Amniotic stem cell (primary cell): ENCODE measurements at places on chromosomes 16 and 17.

DNA sequence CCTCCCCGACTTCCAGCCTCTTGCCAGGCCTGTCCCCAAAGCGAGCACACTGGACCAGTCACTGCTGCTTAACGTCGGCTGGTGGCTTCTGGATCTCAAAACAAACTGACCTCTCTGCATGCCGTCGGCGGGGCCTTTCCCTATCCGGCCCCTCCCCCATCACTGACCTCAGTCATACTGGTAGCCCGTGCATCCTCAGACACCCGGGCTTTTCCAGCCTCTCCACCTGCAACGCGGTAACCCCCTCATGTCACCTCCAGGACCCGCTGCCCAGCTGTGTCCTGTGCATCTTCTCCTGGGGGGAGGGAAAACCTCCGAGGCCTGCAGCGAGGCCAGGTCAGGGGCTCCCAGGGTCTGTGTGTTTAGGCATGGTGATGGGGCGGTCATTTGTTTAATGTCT is 138.6 kb upstream of the CHMP6 start:
- DNase-seq = no peak

- DNase-seq = peak; percentile 5
These were observed 65.9 kb downstream of the CEP95 start for GRCh38 chr17:64572682-64573154.

- peak; percentile 14 for DNase-seq
These were observed 94.5 kb downstream of the PCTP start for GRCh38 chr17:55845385-55845784.

- no peak for DNase-seq
These were observed 18.8 kb downstream of the LRRC36 start for GRCh38 chr16:67345401-67345800.

- no peak for DNase-seq
These were observed 4.0 kb downstream of the FKBP10 start for GRCh38 chr17:41816637-41817320.

DNA sequence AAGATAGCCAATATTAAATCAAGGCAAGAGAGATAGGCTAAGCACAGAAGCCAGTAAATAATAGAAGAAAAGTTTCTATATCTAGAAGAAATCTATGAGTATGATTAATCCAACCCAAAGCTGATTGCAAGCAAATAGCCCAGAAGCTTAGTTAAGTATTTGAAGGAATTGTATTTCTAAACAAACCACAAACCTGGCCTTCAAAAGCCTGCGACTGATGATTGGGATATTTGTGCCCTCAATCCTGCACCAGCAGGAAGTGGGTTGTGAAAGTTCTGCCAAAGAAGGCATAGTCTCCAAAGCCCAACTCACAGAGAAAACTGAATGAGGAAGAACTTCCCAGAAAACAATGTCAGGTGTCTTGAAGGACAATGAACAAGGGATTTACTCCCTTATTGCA is 114.5 kb upstream of the C17orf78 start:
- DNase-seq = no peak

DNA sequence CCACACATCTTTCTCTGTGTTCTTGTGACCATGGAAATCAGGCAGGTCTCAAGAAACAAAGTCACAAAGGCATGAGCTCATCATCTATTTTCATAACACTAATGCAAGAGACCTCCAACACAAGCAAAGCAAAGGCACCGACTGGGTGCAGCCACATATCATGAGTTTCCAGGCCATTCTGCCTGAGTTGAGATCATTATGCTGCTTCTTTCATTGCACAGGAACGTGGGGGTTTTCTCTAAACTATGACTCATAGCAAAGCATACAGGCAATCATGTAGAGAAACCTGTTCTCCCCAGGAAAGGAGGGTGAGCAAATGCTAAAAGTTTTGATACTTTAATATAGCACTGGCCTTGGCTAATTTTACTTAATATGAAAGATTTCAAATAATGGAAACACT is 60.7 kb downstream of the GRIN2A start:
- peak; percentile 49 for DNase-seq

DNA sequence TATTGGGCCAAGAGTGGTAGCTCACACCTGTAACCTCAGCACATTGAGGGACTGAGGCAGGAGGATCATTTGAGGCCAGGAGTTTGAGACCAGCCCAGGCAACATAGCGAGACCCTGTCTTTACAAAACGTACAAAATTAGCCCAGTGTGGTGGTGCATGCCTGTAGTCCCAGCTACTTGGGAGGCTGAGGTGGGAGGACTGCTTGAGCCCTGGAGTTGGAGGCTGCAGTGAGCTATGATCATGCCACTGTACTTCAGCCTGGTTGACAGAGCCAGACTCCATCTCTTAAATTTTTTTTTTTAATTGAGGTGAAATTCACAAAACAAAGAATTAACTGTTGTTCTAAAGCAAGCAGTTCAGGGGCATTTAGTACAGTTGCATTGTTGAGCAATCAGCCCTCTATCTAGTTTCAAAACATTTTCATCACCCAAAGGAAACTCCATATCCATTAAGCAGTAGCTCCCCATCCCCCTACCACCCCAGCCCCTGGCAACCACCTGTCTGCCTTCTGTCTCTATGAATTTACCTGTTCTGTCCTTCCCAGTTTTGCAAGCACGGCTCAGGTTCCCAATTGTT is 15.6 kb downstream of the SNX29 start:
- DNase-seq = no peak

GRCh38 chr17:43169561-43170139 is 1.4 kb upstream of the NBR1 start:
- no peak for DNase-seq

DNA sequence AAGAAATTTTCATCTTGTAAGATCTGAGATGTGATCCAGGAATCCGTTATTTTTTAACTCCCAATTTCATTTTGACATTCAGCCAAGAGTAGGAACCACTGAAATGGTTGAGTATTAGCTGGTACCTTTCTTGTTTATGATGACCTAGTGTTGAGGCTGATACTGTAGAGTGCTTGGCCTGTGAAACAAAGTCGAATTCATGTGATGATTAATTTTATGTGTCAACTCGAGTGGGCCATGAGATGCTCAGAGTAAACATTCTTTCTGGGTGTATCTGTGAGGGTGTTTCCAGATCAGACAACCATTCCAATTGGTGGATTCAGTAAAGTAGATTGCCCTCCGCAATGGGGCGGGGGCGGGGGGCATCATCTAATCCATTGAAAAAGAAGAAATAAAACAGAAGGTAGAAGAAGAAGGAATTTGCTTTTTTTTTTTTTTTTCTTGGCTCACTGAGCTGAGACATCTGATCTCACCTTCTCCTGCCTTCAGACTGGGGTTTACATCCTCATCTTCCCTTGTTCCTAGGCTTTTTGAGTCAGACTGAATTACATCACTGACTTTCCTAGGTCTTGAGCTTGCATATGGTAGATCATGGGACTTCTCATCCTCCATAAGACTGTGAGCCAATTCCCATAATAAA is 264.6 kb upstream of the KCNJ16 start:
- no peak for DNase-seq

DNA sequence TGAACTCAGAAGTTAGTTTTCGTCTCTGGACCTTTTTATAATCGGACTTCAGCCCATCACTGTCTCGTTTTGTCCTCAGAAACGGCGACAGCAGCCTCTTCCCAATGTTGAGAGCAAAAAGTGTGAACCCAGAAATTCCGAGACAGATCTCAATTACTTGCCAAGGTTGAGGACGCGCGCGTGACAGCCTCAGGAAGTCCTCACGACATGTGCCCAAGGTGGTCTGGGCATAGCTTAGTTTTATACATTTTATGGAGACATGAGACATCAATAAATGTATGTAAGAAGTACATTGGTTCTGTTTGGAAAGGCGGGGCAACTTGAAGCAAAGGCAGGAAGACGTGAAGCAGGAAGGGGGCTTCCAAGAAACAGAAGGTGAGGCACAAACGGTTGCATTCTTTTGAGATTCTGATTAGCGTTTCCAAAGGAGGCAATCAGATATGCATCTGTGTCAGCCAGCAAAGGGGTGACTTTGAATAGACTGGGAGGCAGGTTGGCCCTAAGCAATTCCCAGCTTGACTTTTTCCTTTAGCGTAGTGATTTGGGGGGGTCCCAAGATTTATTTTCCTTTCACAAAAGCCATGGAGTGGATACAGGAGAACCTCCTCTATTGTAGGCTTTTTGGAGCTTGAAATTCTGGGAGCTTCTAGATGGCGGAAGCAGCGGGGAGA is 583 bp upstream of the ZNF747 start:
- DNase-seq = no peak

- no peak for DNase-seq
These were observed 26.6 kb downstream of the SMARCE1 start for GRCh38 chr17:40621019-40621418.

DNA sequence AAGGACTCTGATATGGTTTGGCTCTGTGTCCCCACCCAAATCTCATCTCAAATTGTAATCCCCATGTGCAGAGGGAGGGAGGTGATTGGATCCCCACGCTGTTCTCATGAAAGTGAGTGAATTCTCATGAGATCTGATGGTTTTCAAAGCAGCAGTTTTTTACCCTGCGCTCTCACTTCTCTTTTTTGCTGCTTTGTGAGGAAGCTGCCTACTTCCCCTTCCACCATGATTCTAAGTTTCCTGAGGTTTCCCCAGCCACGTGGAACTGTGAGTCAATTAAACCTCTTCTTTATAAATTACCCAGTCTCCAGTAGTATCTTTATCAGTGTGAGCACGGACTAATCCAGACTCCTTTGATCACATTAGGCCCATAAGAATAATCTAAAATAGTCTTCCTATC is 719.7 kb upstream of the CDH8 start:
- no peak for DNase-seq

GRCh38 chr17:74024871-74025531 is 178.5 kb upstream of the RPL38 start:
- DNase-seq = no peak

- DNase-seq = no peak
These were observed 11.1 kb upstream of the NUDT7 start for GRCh38 chr16:77711179-77711578.

DNA sequence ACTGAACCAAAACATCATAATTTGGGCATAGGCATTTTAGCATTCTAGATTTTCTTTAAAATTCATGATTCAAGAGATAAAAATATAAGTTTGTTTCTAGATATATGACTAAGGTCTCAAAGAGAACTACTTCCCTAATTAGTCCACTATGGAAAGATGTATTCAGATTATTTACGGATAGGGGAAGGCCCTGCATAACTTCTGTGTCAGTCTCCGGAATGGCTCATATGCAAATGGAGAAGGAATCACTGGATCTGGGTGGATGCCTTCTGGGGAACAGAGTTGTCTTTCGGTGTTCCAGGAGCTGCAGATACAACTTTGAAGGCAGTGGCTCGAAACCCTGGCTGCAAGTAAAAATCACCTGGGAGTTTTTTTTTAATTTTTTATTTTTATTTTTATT is 17.1 kb upstream of the WFIKKN2 start:
- no peak for DNase-seq

DNA sequence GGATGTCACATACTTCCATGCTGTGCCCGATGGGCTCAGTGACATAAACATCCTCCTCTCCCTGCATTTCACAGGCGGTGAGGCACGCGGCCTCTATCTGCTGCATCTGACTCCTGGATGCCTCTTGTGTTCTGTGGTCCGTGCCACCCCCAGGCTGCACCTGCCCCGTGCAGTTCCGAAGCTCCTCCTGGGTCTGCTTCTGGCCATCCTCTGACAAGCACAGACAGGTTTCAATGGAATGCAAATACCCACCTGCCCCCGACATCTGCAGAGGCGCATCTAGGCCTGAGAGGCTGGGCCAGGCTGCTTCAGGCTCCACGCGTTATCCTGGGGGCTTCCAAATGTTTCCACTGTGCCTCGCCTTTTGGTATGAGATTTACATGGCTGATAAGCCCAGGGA is 46.3 kb upstream of the DNAH17 start:
- no peak for DNase-seq

DNA sequence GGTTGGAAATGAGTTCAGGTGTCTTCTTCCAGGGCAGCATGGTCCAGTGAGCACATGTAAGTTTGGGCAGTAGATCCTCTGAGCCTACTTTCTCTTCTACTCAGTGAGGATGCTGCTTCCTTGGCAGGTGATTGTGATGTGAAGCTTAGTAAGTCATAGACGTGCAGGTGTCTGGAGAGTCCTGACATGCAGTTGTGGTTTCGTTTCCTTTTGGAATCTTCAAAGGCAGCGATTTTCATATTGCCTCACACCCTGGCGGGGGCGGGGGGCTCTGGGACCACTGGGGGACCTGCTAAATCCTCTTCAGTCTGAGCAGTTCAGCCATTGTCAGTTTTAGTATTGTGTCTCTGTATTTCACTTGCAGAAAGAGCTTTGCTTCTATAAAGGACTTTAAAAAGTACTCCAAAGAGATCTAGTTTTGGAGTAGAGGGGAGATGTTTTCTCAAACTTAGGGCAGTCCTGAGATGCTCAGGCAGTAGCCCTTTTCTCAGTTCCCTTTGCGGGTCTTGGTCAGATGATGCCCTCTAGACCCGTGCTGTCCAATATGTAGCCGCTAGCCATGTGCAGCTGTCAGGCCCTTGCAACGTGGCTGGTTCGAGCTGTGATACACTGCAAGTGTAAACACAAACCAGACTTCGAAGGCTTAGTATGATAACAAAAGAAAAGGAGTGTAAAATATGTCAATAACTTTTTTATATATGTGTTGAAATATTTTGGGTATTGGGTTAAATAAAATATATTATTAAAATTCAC is 4.0 kb upstream of the CDK5R1 start:
- no peak for DNase-seq

- no peak for DNase-seq
These were observed 79.8 kb downstream of the ZDHHC7 start for GRCh38 chr16:84931506-84931905.

DNA sequence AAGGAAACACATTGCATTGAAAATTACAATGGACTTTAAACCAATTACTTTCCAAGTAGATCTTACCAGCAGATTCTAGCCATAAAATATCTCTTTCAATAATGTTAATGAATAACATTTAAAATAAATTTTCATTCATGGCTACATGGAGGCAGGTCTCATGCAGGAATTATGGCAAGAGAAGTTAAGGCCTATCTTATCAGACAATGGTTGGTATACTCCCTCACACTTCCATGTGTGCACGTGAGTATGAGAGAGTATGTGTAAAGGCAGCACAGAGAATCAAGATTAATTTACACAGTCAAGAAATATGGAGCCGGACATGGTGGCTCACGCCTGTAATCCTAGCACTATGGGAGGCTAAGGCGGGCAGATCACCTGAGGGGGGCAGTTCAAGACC is 76.5 kb downstream of the HELZ start:
- no peak for DNase-seq

- DNase-seq = no peak
These were observed 19.5 kb upstream of the CORO6 start for GRCh38 chr17:29642171-29642611.

- no peak for DNase-seq
These were observed 662 bp downstream of the COTL1 start for GRCh38 chr16:84617041-84617790.

- no peak for DNase-seq
These were observed 1.4 kb upstream of the RHBDF2 start for GRCh38 chr17:76502341-76503211.

- DNase-seq = no peak
These were observed 4.0 kb upstream of the SMTNL2 start for GRCh38 chr17:4580291-4580690.

GRCh38 chr16:84561291-84561690 is 56.6 kb downstream of the COTL1 start:
- DNase-seq = no peak
